CD14-positive monocyte (primary cell): ENCODE measurements at places on chromosomes 1 and 21.

GRCh38 chr21:38765056-38765455, 40.7 kb upstream of the ETS2 start:
- DNase-seq: no peak

DNA sequence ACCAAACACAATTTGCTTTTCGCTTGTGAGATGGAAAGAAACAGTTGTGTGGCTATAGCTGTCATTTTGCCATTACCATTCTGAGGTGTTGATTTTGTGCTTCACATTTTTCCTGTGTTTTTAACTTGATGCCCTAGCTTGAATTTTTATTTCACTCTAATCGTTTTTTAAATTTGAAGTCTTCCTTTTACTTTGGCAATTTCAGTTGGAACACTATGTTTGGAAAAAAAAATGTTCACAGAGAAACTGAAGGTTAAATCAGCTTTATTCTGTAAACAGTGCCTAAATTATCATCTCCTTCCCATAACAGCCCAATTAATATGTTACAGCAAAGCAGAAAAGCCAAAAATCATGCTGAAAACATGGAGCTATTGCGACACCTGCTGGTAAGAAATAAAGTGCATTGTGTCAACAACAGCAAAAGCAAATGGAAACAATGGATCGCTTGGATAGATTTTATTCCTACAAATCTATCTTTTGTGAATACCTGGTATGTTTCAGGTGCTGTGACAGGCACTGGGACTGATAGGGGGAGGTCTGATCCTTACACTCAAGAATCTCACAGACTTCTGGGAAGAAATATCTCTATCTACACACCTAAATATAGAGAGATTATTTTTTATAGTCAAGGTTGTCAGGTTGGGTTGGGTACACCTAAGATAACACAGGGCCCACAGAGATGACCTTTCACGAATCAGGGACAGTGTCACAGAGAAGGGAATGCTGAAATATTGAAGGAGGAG, 16.2 kb upstream of the ERICH3 start:
- DNase-seq: peak; percentile 6

GRCh38 chr21:15208786-15209185, 144.0 kb upstream of the NRIP1 start:
- DNase-seq: no peak

- DNase-seq: no peak
These were observed 1105.0 kb downstream of the PLA2G4A start for GRCh38 chr1:187933562-187934419.

DNA sequence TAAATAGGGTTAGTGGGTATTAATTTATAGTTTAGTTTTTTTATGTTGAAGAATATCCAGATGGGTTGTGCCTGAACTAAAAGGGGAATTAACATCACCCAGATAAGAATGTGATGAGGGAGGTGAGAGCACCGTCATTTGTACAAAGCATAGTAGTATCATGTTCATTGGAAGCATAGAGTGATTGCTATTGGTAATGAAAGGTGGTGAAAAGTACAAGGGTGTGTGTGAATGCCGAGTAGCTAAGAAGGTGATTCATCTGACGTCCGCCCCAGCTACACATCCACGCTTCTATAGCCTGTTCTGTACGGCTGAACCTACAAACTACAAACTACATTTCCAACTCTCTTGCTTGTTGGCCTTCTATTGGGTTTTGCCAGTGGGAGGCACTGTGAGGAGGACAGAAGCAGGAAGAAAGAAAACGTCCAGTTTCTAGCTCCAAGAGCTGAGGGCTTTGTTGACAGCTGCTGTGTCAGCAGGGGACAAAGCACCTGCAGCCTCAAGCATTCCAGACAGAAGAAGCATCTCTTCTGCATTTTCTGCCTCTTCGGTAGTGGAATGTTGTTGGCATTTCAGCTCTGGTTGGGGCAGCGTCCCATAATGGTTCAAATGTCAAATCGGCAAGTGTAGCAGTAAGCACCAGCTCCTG, 404.8 kb downstream of the KCTD3 start:
- no peak for DNase-seq

- DNase-seq: no peak
These were observed 2.7 kb downstream of the SNAPIN start for GRCh38 chr1:153661111-153661708.

DNA sequence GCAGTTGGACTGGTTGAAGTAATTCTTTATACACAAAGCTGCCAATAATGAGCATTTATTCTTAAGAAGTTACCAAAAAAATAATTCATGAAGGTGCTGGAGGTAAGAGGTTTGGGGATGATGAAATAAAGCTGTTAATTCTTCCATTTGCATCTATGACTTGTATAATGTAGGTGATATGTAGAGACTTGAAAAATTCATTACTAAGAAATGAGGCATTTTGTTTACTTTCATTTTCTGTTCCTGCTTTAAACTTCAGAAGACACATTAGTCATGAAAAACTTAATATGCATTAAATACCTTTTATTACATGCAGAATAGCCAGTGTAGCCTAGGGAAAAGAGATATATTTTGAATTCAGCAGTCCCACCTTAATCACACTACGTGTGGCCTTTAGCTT, 214.2 kb downstream of the SLC44A5 start:
- no peak for DNase-seq

DNA sequence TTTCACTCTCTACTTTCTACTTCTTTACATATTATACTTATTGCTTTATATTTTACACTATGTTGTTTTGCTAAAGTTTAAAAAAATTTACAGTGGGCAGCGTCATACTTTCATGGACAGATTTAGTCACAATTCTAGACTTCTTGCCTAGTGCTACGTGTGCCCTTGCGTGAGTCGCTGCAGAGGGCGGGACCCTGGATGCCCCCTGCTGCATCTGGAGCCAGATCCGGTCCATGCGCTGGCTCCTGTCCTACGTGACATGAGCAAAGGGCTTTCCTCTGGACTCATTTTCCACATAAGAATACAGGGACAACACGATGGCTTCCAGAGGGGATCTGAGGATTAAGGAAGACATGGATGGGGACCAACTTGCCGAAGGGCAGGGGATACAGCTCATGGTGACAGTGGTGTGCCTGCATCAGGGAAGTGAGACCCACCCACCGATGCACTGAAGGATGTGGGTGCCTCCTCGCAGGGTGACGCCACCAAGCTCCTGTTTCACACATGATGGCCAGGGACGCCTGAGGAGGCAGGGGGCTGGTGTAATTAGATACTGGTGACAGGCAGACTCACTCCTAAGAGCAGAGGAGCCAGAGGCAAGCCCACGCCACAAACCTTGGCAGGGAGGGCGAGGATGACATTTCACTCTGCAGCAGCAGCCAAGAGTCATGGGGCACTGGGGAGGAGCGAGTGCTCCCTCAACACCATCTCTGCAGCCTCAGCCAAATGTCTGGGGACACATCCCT, 86.6 kb downstream of the DMRTB1 start:
- no peak for DNase-seq

GRCh38 chr1:83854456-83854855, 144.5 kb downstream of the TTLL7 start:
- DNase-seq: no peak

GRCh38 chr1:241551759-241552638, 19.8 kb downstream of the KMO start:
- peak; percentile 93 for DNase-seq

GRCh38 chr1:152228831-152229230, 4.8 kb upstream of the HRNR start:
- no peak for DNase-seq

DNA sequence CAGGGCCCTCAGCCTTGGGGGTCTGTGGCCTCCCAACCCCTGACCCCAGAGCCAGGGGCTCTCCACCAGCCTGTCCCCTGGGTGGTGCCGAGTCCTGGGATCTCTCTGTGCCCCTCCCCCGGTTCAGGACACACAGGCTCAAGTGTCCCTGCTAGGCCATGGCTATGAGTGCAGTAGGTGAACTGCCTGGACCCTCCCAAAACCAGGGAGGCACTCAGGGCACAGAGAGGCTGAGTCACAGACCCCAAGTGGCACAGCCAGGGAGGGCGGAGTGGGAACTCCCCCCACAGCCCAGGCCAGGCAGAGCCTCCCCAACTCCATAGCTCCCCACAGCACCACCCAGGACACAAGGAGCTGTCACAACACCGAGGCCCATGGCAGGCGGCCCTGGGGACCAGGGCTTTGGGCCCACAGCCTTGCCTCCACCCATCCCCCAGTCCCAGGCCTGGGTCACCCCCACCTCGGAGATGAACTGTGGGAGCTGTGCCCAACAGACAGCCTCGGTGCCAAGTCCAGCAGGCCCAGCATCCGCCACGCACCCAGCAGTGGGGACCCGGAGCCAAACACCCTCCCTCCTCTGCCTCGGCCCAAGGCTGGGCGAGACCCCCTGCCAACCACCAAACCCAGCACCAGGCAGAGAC, 3.2 kb downstream of the DVL1 start:
- DNase-seq: no peak

- no peak for DNase-seq
These were observed 48.7 kb downstream of the NPHP4 start for GRCh38 chr1:5943343-5944124.

- DNase-seq: no peak
These were observed 14.6 kb downstream of the SLC35E2B start for GRCh38 chr1:1677718-1678580.

GRCh38 chr1:24970399-24970753, 40.3 kb upstream of the RUNX3 start:
- DNase-seq: no peak

DNA sequence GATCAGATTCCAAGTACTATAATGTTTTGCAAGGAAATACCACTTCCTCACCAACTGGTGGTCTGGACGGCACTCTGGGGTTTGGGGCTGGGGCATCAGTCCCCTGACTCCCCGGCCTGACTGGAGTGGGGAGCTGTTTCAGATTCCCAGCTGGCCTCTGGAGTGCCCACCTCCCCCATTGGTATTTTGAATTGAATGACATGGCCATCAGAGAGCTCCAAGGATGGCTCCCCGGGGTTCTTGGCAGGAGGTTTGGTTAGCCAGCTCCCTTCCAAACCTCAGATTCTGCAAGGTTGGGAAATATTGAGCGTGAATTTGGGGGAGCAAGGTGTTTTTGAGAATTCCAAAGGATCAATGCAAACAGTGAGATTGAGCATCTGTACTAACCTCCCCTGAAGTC, 2.2 kb upstream of the INAVA start:
- no peak for DNase-seq

- DNase-seq: no peak
These were observed 214.1 kb upstream of the USP24 start for GRCh38 chr1:55428944-55429931.

DNA sequence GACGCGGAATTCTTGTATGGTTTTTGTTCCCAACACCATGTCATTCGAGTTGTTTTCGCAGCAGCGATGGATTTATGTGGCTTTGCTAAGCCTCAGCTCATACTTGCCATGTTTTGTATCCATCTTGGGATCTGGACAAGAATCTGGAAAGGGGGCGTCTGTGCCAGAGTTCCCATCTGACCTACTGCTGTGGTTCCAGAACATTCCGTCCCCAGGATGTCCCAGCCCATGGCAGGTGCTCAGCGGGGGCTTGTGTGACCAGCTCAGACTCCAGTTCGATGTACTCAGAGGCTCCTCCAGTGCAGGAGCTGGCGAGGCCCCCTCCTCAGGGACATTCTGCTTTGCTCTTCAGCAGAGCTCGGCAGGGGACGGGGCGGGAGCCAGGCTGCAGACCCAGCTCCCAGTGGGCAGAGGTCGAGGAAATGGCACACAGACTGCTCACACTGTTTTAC, 24.0 kb upstream of the ADARB1 start:
- DNase-seq: no peak

GRCh38 chr1:39189592-39190041, 14.9 kb upstream of the MACF1 start:
- no peak for DNase-seq

- peak; percentile 49 for DNase-seq
These were observed 283.5 kb upstream of the SGIP1 start for GRCh38 chr1:66250478-66250877.

GRCh38 chr1:103372866-103373265, 152.6 kb upstream of the RNPC3 start:
- DNase-seq: no peak

GRCh38 chr1:207925210-207925609, 14.3 kb upstream of the CD34 start:
- no peak for DNase-seq

DNA sequence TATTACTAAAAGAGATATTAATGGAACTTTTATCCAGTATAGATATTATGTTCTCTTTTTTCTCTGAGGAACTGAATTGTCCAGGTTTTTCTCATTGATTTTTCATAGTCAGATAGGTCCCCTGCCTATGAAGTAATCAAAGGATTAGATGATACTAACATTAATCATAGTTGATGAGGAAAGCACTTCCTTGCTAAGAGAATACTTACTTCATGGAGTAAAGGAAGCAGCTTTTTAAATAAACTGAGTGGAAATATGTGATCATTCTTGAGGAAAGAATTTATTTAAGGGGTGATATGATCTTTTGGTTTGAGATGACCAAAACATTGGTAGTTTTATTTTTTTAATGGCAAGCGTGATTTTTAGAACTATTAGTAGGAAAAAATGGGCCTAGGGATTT, 58.9 kb downstream of the SWT1 start:
- DNase-seq: no peak

- no peak for DNase-seq
These were observed 116.0 kb upstream of the ZNHIT6 start for GRCh38 chr1:85824066-85824840.

DNA sequence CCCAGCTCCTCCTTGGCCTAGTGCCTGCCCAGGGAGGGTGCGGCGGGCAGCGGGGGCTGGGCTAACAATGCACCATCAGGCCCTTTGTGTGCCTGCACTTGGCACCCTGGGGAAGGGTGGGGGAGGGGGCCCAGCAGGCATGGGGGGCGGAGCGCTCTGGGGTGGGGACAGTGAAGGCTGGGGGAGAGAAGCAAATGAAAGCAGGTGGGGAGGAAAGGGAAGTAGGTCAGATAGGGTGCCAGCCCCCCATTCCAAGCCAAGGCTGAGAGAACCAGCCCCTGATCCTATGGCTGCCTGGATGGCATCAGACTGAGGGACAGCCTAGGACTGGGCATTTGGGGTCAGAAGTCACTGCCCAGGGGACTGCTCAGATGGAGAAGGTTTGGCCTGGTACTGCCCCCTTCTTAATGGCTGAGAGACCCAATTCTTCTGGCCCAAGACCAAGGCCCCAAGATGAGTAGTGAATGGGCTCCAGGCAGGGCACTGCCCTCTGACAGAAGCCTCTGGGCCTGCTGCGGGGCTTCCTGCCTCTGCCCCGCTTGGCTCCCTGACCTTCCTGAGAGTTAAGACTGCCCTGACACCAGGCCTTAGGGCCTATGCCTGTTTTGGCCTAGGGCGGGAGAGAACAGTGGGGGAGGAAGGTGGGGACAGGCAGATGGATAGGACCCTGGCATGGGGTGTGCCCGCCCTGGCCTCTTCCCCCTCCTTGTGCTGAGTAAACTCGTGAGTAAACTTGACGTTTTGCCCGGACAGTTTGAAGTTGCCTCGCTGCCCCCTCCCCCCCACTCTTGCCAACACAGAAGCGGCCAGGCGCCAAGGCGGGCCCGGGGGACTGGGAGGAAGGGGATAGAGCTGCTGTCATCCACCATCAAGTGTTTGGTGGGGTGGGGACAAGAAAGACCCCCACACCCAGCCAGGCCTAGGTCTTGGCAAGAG, 2.7 kb downstream of the ZBTB7B start:
- peak; percentile 76 for DNase-seq

DNA sequence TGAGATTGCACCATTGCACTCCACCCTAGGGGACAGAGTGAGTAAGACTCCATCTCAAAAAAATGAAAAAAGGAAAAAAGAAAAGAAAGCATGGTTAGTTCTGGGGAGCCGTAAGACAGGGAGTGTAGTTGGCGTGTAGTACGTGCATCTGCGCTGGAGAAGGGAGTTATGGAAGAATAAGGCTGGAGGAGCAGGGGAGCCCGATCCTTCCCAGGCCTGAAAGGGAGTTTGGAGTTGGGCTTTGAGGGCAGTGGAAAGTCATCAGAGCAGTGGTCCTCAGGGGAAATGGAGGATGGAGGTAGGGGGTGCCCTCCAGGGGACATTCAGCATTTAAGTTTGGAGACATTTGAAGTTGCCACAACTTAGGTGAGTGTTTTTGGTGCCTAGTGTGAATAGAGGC, 11.3 kb upstream of the TMEM201 start:
- DNase-seq: no peak
